ENCODE measurements at places on chromosomes 3 and 15.

- DNase-seq = no peak
Observed at GRCh38 chr15:58775402-58775801, 4.3 kb downstream of the MINDY2 start.

DNA sequence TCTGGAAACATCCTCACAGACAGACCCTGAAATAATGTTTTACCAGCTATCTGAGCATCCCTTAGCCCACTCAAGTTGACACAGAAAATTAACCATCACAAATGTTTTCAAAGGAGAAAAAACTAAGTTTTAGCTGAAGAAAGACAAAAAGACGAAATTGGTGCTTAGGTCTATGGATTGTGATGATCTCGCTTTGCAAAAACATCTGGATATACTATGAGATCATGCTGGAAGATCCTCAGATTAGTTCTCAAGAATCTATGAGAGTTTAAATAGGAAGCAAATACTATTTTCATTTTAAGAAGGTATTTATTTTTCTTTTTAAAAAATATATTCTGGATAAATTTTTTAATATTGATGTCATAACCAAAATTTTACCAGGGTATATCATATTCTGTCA lies 42.6 kb upstream of the MBNL1 start:
- peak; percentile 28 for DNase-seq

DNA sequence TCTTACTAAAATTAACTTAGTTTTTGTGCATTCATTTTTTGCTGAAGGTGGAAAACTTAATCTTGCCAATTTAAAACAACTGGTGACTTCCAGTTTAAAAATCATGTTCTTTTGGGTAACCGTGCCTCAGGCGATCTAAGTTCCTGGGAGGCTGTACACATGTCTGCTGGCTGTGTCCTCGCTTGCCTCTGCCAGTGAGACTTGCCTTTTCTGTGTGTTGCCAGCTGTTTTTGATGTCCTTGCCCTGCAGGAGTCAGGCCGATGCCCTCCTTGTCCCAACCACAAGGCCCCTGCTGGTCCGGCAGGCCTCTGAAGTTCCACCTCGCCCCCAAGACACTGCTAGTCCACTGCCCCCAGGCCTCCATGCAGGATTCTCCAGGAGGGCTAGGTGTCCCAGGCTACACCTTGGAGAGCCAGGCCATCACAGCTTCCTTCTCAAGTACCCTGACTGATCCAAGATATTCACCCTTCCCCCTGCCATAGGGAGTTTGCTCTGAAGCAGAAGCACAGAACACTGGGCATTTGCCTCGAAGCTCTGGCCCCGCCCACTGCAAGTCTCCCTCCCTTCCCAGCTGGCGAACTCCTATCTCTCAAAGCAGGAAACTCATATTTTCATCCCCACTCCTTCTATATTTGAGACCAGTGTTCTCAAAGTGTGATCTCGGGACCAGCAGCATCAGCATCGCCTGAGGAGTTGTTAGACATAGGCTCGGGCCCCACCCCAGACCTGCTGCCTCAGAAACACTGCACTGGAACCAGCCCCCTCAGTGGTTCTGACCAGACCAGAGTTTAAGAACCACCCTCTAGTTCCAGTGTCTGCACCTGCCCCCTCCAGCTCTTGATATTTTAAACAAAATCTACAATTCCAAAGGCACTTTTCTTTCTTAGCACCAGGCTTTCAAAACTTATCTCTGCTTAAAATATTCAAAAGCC lies 185.8 kb upstream of the UBE2E1 start:
- DNase-seq = no peak

GRCh38 chr3:82293867-82294266 lies 532.4 kb upstream of the GBE1 start:
- no peak for DNase-seq

- peak; percentile 97 for DNase-seq
Observed at GRCh38 chr3:100002599-100003350, 111.5 kb downstream of the FILIP1L start.

GRCh38 chr3:74345701-74346100 lies 268.8 kb downstream of the CNTN3 start:
- DNase-seq = no peak

GRCh38 chr15:31344823-31345605 lies 18.4 kb downstream of the KLF13 start:
- DNase-seq = no peak

DNA sequence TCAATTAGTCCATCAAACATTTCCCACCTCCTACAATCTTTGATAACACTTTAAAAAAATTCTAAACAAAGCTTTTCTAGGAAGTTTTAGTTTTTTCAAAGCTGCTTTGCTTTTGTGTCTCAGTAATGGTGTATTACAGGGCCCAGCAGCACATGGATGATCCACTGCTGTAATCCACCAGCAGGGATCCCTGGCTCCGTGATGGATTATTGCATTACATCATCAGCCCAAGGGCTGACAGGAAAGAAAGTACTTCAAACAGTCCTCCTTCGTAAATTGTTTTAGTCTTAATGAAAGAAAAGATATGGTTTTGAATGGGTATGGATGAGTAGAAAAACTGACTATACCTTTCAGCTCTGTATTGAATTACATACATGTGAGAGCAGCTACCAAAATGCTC lies 688.9 kb upstream of the NAALADL2 start:
- DNase-seq = peak; percentile 10

GRCh38 chr3:69433121-69433968 lies 47.5 kb upstream of the FRMD4B start:
- DNase-seq = peak; percentile 24

GRCh38 chr15:24956111-24956838 lies 1.5 kb downstream of the SNRPN start:
- peak; percentile 74 for DNase-seq

DNA sequence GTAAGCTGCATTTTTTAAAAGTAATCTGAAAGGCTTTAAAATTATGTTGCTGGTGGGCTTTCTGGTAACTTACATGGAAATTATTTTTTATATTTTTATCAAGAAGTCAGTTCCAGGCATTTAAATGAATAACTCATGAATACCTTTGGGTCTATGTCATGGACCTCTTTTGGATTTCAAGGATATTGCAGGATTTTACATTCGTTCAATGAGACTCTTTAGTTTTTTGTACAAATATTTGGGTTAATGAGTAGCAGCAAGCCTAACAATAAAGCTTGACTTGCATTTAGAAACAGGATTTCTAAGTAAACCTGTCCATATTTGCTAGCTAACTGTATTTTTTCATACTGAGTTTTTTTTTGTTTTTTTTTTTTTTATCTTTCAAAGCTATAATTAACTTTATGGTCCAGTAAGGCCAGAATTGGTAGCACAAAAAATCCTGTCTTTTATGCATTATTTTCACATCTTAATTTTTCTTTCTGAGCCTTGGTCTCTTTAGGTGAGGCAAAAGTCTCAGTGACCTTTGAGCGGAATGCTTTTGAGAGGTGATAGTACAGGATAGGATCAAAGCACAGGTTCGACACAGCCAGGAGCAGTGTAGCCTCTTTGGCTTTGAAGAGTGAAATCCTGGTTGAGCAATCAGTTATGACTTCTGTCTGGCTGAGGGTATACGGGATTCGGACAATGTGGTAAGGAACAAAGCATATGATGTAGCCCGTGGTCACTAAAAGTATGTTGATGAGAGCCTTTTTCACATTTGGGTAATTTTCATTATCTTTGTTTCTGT lies 4.8 kb downstream of the GPR171 start:
- DNase-seq = peak; percentile 74

DNA sequence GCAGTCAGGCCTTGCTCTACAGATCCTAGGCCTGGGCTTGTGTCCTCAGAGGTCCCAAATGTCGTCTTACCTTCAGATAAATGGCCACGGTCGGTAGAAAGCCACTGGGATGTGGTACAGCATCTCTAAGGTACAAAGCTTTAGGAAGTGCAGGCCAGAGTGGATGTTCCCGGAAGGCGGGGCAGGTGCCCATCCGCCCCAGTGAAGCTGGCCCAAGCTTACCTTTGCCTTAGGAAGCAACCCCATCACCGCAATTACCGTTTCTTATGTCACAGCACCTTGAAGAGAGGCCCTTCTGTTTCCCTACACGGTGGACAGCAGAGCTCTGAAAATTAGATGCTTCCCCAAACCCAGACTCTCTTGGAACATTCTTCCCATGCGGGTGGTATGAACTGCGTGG lies 240.1 kb upstream of the LYSMD4 start:
- no peak for DNase-seq

DNA sequence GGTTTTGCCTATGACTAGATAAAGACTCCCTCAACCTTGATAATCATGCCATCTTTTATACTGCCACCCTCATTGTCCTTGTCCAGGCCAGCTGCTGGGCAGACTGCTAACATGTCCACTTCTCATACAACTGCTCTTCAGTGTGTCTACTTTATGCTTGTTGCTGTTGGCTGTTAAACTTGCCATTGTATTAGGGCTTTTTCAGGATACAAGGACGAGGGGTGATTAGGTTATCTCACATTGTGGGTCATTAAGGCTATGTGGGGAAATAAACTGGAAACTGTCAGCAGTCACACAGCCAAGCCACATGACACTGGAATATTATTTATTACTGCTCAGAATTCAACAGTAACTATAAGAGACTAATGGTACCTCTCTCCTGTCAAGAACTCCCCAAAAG lies 36.1 kb downstream of the STARD9 start:
- DNase-seq = no peak

DNA sequence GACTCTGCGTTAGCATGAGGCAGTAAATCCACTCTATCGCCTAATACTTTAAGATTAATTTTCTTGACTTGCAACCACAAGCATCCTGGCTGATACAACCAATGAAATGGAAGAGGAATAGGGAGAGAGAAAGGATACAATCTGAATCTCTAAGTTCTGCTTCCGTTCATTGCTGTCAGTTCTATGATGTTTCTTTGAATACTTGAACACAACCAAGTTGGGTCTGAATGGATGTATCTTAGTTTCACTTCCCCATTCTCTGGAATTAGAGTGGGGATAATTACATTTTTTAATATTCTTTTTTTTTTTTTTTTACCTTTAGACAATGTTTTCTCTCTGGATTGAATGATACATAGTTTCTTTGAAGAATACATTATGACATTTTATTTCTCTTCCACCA lies 22.9 kb downstream of the PDE8A start:
- no peak for DNase-seq

DNA sequence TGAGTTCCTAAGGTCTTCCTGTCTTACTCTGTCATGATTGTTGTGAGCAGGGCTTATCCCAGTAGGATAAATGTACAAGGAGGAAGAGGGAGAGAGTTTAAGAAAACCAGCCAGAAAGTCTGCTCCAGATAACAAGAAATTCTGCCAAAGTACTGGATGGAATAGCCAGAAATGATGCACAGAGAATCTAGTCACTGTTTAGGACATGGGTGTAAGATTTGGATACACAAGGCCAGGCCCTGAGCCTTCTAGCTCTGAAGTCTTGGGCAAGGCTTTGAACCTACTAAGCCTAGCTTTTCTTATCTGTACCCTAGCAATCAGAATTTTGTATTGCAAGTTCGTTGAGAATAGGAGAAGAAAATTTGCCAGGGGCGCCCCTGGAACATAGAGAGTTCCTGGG lies 180.4 kb upstream of the ROPN1 start:
- DNase-seq = no peak

GRCh38 chr3:49134471-49135265 lies 1.8 kb upstream of the LAMB2 start:
- DNase-seq = no peak

DNA sequence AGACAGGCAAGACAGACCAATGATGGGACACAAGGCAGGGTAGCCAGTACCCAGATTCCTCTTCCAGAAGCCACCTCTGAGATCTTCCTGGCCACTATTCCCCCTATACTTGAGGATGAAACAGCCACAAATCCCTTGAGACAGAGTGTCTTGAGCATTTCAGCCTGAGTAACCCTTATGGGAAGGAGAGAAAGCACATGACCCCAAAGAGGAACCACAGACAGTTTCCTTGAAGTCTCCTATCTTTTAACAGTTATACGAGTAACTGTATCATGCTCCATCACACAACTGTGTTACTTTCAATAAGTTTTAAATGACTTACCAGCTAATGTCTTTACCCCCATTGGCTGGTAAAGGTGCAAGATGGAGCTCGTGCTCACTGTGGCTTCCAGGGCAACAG lies 9.3 kb downstream of the VIPR1 start:
- no peak for DNase-seq

GRCh38 chr3:193830791-193831191 lies 237.8 kb downstream of the OPA1 start:
- DNase-seq = no peak

GRCh38 chr3:17329927-17330326 lies 412.5 kb downstream of the TBC1D5 start:
- no peak for DNase-seq

DNA sequence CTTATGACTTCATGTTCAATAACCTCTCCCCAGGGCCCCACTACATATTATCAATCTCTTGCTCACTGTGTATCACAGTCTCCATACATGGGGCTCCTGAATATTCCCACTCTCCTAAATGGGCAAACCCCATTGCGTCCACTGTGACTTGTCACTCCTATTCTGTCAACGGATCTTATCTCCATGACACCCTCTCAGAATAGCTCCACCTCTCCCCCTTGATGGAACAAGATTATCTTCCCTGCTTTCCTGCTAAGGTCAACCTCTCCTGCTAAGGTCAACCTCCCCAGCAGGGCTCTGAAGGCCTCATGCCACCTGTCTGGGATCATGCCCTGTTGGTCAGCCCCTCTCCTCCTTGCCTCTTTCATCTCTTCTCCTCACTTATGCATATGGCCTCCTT lies 1.8 kb downstream of the CLDN18 start:
- DNase-seq = no peak

DNA sequence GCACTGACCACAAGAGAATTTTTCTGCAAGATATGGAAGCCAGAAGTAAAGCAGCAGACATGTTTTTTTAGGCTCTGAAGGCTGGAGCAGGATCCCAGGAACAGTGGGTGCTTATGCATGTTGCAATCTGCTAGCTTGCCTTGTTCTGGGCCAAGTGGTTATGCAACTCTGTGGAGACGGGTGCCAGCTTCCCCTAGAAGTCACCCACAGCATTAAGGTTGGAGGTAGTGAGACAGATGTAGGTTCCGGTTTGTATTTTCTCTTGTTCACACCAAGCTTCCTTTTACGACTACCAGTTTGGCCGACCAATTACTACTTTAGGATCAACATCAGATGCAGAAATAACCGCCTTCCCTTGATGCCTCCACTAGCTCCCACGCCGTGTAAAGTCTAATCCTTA lies 11.1 kb downstream of the DPH3 start:
- no peak for DNase-seq

DNA sequence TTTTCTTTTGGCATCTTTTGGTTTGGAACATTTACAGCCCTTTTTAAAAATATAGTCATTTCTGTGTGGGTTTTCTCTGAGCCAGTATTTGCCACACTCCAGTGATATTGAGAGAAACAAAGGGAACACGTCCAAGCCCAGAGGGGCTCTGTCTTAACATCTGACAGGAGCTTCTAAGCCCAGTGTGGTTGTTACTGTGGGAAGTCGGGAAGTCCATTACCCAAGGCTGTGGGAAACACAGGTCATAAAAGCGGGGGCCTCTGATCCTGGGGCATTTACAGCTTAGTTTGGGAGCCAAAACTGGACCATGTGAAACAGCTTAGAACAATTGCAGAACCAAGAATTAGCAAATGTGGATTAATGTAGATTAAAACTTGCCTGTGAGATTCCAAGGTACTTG lies 123.0 kb downstream of the PTPRG start:
- no peak for DNase-seq

DNA sequence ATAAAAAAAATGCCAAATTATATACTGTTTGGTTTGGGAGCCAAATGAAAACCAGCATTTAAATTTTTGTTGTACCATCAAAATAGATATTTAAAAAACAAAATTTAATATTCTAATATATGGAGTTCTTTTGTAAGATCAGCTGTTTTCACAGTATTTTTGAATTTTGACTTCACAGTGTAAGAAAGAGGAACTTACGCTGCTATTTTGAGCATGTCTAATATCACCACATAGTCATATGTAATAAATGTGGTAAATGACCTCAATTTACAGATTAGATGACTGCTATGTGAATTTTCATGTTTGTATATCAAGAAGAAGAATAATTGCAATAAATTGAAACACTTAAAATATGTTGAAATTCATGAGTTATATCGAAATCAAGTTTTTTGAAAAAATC lies 189.6 kb downstream of the ARRDC4 start:
- no peak for DNase-seq
